H7 (cell line): ENCODE measurements at places on chromosomes 1 and 21. TPM values are rescaled to one million over a fixed set of nuclear protein-coding genes. Genes with fewer than 3 reads are reported as not detected.

The PCSK9 gene
- 103 and 171 TPM in 2 replicates for total RNA-seq

The SYT2 gene
- 2.8 and 3.6 TPM in 2 replicates for total RNA-seq

The F13B gene
- total RNA-seq, result not detected in 2 replicates

The LCE1F gene
- total RNA-seq, result not detected in 2 replicates

The CDC14A gene
- total RNA-seq, result 12.2 and 15.1 TPM in 2 replicates

The HMGCS2 gene
- total RNA-seq, result not detected in 2 replicates

GRCh38 chr1:78101514-78101913 is 55.7 kb downstream of the GIPC2 start:
- DNase-seq, result no peak

DNA sequence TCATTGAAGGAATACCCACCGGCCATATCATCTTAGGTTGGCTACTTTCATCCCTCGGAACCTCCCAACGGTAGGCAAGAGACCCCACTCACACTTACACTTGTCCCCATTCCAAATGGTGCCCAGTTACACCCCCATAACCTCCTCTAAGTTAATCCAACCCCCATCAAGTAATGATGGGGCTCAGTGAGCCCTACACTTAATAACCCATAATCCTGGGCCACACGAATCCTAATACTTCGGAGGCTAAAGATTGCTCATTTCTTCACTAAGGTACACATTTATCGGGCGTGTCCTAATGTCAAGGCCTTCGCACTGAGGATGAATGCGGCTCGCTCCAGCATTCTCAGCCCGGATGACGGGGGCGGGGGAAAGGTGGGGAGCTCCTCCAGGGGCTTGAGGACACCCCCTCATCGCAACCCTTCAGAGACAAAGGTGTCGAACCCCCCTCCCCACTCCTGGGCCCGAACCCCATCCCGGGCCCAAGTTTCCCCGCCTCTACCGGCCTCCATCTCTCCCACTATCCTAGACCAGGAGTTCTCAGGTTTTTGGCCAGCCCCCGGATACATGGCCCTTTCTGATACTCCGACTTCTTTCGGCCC is 435 bp downstream of the ILF2 start:
- DNase-seq, result no peak

GRCh38 chr1:207644852-207645634 is at the start of gene CR1L:
Gene CR1L (plus strand): TSS chr1:207645133. CDS start chr1:207645234, 101 bp downstream.
- DNase-seq, result no peak

- no peak for DNase-seq
Observed at GRCh38 chr1:7705908-7706216, 65.2 kb upstream of the VAMP3 start.

DNA sequence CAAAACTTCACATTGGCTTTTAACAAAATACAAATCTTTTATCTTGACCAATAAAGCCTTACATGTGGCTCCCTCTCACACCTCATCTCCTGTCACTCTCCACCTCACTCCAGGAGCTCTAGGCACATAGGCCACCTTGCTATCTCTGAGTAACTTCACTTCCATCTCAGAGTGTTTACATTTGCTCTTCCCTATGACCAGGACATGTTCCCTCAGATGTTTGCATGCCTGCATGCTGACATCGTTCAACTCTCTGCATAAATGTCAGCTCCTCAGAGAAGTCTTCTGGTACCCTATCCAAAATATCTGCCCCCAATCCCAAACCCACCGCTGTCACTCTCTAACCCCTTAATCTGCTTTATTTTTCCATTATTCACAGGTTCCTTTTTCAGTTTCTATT is 110.9 kb downstream of the TOMM20 start:
- DNase-seq, result no peak

- DNase-seq, result peak; percentile 65
Observed at GRCh38 chr1:5427026-5427613, 565.1 kb downstream of the NPHP4 start.

GRCh38 chr1:208006258-208006920 is 95.5 kb upstream of the CD34 start:
- DNase-seq, result no peak

DNA sequence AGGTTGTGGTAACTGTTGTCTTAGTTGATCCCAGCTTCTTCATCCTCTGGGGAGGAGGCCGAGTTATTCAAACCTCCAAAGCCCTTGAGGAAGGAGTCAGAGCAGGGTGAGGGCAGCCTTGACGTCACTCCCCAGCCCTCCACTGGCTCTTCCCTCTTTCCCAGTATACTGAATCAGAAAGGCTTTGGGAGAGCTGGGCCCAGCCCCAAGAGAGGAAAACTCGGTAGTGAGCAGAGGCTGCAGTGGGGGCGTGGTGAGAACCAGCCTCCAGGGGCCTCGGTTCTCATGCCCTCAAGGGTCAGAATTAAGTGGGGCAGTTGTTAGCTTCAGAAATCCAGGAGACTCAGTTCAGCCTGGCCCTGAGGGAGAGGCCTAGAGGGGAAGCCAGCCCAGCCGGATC is 1.8 kb upstream of the GJA4 start:
- DNase-seq, result no peak

DNA sequence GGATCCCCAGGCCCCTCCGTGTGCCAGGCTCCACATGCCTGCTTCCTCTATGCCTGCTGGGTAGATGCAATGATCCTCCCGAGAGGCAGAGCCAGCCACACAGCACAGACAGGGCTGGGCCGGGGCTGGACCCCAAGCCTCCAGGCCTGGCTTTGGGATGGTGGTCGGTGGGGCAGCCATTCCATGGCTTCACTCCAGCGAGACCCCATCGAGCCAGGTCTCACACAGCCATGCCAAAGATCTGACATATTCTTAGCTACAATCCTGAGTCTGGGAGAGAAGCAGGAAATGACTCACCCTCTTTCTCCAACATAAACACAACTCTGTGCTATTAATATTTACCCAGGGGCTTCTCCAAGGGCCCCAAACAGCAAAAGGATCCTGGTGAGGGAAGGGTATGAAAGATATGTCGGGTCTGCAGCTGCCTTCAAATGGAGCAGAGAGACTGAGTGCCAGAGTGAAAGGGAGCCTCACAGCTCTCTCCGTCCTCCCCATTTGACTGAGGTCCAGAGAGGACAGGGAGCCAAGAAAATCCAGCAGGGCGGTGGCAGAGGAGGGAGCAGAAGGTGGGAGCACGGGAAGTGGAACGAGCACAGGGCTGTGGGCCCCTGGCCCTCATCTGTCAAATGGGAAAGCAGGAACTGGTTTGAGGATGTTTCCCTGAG is 639.5 kb downstream of the MATN1 start:
- DNase-seq, result no peak

GRCh38 chr1:81702903-81703302 is 97.8 kb upstream of the ADGRL2 start:
- no peak for DNase-seq
